ENCODE measurements at places on chromosomes 16 and 17.

DNA sequence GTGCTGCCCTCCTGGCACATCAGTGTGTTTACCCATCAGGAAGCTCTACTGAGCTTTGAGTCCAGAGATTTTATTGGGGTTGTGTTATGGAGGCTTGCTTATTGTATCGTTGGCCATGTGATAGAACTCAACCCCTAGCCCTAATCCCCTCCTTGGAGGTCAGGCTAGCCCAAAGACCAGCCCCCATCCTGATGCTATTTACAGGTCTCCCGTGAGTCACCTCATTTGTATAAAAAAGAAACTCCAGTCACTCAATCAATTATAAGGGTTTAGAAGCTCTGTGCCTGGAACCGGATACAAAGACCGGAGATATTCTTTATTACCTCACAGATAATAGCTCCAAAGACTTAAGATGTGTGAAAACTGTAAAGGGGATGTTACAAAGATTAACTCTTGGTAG is 405.9 kb downstream of the CNTNAP4 start:
- DNase-seq = no peak

GRCh38 chr17:14452856-14453255 is 152.0 kb downstream of the HS3ST3B1 start:
- no peak for DNase-seq

- no peak for DNase-seq
These were observed 410 bp upstream of the NAGPA start for GRCh38 chr16:5034167-5034523.

- DNase-seq = no peak
These were observed 36.5 kb downstream of the DHX38 start for GRCh38 chr16:72129976-72130656.

DNA sequence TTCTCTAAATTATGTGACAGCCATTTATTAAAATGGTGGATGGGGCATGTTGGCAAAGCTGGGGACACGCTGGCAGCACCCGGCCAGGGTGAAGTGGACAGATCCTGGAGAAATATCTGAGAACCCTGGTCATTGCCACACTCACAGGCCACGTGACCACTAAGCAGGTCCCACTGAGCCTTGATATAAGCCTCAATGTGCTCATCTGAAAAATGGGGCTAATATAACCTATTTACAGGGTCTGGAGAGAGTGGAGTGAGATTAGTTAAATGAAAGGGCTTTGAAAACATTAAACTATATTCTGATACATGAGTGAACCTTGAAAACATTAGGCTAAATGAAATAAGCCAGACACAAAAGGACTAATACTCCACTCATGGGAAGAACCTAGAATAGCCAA is 108.9 kb downstream of the RBFOX3 start:
- no peak for DNase-seq

- DNase-seq = no peak
These were observed 5.5 kb downstream of the TRAF7 start for GRCh38 chr16:2160915-2161551.

DNA sequence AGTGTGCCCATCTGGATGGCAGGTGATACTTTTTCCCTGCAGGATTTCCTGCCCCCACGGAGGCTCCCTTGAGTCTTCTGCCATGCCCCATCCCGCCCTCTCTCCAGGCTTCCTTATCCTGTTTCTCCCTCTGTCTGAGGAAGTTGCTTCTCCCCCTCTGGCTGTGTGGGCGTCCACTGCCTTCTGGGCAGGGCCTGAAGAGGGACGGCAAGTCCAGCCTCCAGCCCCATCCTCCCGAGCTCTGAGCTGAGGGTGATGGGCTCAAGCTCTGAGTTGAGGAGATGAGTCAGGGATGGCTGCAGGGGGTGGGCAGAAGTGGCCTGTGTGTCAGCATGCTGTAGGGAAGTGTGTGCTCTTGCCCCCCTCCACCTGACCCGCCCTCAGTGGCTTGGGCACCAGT is 14.2 kb upstream of the RAP1GAP2 start:
- DNase-seq = no peak

GRCh38 chr16:86138121-86139085 is 239.4 kb downstream of the IRF8 start:
- DNase-seq = no peak

GRCh38 chr16:19393226-19394111 is 24.2 kb upstream of the TMC5 start:
- DNase-seq = no peak

DNA sequence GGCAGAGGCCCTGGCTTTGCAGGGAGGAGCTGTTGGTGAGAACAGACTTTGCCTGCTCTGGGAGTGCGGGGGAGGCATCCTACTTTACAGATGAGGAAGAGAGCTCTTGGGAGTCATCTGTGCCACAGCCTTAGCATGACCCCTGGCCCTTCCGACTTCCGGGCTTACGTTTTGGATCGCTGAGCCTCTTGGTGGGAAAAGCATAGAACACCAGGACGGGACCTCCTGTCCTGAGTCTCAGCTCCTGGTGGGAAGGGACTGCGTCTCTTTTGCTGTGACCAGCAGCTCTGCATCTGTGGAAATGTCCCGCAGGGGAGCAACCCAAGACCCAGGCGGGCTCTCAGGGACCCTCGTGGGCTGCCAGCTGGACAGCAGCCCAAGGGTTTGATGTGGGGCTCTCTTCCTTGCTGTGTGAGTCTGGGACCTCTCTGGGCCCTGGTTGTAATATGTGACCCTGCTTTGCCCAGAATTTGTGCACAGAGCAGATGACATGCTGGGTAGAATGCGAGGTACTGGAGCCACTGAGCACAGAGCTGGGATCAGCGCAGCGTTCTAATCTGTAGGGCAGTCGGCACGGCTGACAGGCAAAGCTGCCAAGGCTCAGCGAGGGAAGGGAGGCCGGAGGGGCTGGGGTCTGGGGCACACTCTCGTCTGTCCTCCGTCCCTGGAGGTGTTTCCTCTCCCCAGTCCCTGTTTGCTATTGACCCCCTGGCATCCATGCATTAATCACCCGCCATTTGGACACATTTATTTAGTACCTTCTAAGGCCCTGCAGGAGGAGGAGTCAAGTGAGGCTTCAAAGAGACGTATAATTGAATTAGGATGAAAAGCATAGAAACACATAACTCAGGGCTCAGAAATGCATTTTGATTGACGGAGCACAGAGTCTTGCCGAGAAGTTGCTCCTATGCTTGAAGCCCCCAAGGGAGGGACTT is 64.0 kb downstream of the NT5M start:
- no peak for DNase-seq

DNA sequence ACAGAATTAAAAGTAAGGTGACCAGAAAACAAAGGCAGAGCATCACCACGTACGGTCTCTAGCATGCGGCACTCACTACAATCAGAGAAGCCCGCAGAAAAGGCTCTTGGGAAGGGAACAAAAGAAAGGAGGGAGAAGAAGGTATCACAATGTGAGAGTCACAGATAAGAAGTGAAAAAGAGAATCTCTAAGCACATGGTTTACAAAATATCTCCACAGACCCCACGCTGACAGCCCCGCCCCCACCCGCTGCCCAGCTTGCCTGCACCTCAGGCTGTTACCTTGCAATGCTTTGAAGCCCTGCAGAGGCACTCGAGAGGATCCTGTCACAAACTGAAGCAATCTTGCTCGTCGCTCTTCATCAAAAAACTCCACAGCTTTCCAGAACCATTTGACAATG is 40.5 kb downstream of the CEP95 start:
- DNase-seq = no peak

GRCh38 chr16:85525420-85526184 is 87.5 kb upstream of the GSE1 start:
- DNase-seq = no peak

Measured in stimulated activated CD4-positive, alpha-beta T cell treated with anti-CD3 and anti-CD28 coated beads, Interleukin-15, amount 100 ng/mL, for 48 hours (primary cell).